ENCODE measurements at places on chromosomes 5 and 9. TPM values are rescaled to one million over a fixed set of nuclear protein-coding genes. Genes with fewer than 3 reads are reported as not detected.

Gene CARD6
- total RNA-seq = 8.2 TPM

Gene PLPP7
- 15.8 TPM for total RNA-seq

- DNase-seq = no peak
Measured at GRCh38 chr5:77103457-77103856, 16.4 kb upstream of the ZBED3 start.

DNA sequence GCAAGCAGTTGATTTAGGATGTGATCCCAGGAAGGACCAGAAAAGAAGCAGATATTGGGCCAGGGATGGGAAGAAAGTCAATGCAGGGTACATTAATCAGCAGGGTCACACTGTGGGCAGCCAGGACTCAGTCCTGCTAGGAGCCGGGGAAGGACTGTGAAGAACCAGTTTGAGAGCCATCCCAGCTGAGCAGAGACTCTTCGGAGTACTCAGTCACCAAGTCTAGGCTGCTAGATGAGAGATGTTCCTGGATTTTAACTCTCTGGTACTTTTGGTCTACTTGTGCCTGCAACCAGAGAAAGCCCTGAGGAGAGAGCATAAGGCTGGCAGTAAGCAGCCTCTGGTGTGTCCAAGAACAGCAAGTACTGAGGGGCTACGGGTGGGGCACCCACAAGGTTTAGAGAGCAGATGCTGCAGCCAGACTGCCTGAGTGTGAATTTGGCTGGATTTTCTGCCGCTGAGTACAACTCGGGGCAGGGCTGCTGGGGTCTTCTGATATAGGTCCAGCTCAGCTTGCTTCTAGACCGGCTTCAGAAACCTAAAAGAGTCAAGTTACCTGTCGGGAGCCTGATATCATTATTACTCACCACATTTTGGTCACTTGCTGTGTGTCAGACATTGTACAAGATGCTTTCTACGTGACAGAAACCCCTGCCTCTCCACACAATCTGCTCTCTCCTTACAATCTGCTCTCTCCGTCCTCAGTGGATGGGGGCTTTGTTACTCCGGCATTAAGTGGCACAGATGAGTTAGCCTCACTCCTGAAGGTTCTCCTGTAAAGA, 250.2 kb upstream of the GAS1 start:
- DNase-seq = no peak

DNA sequence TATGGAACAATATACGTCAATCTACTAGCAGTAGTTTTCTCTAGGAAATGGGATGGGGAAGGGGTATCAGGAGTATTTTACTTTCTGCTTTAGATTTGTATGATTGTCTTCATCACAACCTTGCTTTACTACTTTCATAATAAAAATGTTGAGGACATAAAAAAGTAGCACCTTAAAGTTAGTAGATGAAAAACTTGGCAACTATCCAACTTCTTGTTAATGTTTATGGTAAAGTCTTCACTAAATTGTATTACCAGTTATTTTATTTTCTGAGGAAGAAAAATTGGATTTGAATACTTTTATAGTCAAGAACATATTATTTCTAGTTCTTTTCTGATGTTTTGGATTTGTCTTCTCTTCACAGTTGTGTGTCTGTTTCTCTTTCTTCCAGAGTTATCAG, 372.1 kb downstream of the ARRDC3 start:
- no peak for DNase-seq

GRCh38 chr5:149325894-149326293, 19.4 kb upstream of the GRPEL2 start:
- DNase-seq = no peak

Measured in ascending aorta (tissue), 2 donors.